NB4 (cell line): ENCODE measurements at places on chromosomes 11 and 22.

GRCh38 chr11:8871171-8871775 is 39.7 kb upstream of the AKIP1 start:
- no peak for DNase-seq

GRCh38 chr22:20798974-20799373 is 25.1 kb downstream of the SERPIND1 start:
- DNase-seq, result no peak

- no peak for DNase-seq
These were observed at the start of gene CLDN5 for GRCh38 chr22:19524170-19525115. Gene CLDN5 (minus strand): TSS chr22:19524410. CDS start chr22:19524255, 155 bp downstream.

DNA sequence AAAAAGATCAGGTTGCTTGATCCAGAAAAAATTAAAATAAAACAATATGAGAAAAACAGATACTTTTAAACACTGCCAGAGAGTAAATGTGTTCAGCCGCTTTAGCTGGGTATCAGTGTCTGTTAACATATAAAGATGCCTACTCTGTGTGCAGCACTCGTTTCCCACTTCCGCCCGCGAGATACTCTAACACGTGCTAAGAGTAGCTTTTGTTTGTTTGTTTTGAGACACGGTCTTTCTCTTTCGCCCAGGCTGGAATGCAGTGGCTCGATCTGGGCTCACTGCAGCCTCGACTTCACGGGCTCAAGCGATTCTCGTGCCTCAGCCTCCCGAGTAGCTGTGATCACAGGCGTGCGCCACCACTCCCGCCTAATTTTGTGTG is 531 bp upstream of the MEN1 start:
- no peak for DNase-seq

DNA sequence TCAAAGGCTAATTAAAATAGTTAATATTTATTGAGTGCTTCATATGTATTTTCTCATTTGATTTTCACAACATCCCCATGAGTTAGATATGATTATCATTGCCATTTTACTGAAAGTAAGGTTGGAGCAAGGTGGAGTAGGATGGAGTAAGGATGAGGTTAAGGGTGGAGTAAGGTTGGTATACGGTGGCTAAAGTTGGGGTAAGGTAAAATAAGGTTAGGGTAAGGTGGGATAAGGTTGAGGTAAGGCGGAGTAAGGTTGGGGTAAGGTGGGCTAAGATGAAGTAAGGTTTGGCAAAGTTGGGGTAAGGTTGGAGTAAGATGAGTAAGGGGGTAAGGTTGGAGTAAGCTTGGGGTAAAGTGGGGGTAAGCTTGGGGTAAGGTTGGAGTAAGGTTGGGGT is 45.8 kb upstream of the CLDN5 start:
- DNase-seq, result no peak
